ENCODE measurements at places on chromosomes 13 and 19.

GRCh38 chr19:38145623-38146022, 78.4 kb downstream of the DPF1 start:
- no peak for DNase-seq

DNA sequence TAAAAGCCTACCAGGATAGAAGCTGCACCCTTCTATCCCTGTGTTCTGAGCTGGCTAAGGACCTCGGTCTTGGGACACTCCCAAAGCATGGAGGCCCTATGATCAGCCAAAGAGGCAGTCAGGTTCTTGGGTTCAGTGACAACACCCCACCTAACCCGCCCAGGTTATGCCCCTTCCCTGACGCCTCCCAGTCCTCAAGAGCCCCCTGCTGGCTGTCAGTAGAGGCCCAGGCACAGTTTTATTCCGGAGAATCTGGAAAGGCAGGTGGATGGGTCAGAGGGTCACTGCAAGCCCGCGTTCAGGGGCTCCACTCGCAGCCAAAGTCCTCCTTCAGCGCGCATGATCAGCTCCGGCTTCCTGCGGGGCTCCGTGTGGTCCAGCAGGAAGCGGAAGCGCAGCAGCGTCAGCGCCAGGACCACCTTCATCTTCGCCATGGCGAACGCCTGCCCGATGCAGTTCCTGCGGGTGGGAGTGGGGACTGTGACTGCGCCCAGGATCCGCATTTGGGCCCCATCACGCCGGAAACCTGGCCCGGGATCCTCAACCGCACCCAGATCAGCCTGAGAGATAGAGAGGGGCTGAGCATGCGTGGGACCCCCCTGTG, 22.3 kb downstream of the OR10H3 start:
- no peak for DNase-seq

DNA sequence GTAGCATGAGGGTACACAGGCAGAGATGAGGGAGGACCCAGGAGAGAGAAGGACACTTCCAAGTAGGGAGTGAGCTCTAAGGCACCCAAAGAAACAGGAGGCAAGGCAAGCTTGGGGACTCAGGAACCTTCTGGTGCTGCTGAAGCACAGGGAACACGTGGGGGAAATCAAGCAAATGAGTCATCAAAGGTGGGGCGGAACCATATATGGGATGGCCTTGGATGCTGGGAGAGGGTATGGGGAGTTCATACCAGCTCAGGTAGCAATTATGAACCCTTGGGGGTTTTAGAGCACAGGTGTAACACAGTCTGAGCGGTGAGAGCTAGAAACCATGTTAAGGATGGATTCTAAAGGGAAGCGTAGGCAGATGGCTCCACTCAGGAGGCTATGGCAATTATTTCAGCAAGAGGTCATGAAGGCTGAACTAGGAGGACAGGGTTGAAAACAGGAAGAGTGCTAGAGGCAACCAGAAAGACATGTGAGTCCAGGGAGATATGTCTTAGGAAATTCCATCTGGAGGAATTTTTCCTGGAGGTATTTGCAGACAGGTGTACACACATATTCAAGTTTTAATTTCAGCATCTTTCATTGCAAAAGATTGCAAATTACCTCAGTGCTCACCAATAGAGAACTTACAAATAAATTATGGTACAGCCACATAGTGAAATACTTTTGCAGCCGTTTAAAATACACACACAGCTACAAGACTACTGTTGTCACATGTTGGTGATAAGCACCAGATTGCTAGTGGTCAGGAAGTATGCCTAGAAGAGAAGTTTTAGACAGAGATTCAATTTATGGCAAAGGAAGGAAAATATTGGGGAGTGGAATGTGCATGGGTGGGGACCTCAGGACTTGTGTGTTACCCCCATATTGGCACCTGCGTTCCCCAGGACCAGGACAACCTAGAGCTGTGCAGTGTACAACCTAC, 77.0 kb downstream of the STARD13 start:
- DNase-seq, result no peak

DNA sequence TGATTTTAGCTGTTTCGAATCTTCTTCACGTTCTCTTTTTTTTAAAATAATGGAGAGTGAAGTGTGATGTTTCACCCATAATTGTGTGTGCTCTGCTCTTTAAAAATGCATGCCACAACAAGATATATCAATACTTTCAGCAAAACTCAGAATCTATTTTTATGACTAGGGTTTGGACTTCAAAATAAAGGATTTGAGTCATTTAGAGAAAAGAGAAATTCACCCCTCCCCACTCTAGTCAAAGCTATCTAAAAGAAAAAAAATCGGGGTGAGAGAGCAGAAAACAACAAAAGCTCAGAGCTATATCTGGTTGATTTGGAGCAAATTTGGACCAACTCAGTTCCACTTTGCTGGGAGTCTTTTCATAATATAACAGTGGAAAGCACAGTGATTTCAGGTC, 244.5 kb downstream of the DNAJC15 start:
- no peak for DNase-seq

- peak; percentile 83 for DNase-seq
These were observed 43.9 kb downstream of the CERS4 start for GRCh38 chr19:8252922-8253589.

DNA sequence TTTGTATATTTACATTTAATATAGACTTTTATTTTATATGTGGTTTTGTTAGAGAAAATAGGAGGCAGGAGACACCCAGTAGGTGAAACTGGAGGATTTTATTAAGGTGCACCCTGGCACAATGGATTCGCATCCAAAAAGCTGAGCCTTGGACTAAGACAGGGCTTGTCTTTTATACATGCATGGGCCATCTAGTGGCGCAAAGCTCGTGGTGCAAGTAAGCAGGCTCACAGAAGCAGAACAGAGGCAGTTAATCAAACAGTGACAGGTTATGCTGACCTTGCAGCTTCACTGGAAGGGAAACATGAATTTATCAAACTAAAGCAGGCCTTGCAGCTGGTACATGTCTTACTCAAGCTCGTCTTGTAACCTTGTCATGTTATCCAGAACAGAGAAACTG, 58.8 kb upstream of the ZNF681 start:
- peak; percentile 58 for DNase-seq

DNA sequence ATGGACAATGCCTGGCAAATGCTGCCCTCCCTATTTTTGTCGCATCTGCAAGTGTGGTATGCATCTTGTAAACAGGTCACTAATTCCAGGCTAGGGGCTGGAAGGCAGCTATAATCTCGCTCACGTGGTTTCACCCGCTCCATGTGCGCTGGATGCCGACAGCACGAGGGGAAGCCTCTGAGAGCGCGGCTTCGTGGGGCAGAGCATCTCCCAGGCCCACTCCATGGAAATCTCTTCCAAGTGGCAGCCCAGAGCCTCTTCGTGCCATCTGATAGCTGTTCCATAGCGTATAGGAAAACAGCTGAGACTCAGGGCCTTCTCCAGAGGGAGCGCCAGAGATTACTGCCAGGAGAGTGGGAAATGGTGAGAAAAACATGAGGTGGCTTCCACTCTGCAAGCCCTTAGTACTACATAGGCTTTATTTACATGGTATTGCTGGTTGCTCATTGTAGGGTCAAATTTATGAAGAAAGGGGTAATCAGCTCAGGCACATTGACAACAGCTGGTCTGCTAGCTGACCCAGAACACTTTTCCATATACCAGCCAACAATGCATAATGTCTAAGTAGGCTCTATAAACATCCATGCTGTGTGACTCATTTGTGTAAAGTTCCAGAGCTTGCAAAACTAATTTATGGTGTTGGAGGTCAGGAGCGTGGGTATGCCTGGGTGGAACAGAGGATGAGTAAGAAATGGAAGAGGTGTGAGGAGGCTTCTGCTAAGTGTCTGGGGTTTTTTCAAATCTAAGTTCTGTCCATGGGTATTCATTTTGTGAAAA, 165.2 kb downstream of the SHISA2 start:
- no peak for DNase-seq

- no peak for DNase-seq
These were observed 1.9 kb upstream of the KLK15 start for GRCh38 chr19:50835103-50835784.

GRCh38 chr13:68719815-68720214, 1387.8 kb upstream of the ATXN8OS start:
- DNase-seq, result no peak

DNA sequence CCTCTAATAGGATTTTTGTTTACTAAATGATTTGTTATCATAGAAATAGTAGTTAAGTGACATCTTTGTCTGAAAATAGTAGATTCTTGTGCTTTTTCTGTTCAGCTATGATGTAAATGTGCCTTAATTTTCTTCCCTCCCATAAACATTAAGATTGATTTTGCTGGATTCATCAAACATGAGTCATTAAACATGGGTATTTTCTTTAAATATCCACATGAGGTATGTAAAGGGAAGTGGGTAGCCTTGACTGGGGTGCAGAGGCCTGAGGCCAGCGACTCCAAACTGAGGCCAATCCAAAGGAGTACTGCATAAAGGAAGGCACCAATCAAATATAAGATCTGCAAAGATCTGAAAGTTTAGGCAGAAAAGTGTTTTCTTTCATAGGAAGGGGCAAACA, 3.7 kb downstream of the ZNF136 start:
- no peak for DNase-seq

DNA sequence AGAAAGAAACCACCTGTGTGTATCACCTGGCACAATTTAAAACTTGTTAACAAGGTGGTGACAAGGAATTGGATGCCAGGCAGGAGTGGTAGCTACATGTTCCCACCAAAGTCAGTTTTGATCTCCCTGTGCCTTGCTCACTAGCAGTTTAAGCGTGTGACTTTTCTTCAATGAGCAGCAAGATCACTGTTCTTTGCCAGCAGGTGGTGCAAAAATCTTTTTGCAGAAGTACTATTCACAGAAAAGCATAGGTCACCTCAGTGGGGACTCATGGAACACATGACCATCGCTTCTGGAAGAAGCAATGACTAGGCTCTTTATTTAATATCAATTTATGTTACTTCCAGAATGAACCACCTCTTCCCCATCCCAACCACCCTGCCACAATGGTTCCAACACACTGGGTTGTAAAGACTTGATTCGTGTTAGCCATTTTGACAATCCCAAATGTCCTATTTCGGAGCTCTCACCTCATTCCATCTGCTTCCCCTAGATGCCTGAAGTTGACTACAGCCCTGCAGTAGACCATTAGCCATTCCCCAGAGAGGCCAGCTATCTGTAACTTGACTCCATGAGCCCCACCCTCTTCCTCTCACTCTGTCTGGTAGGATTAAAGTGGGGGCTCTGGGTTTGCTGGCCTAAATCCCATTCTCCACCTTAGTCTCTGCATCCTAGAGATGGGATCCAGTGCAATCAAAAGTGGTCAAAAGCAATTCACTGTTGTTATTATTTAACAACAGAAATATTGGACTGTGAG, 59.1 kb upstream of the TNFRSF19 start:
- no peak for DNase-seq

DNA sequence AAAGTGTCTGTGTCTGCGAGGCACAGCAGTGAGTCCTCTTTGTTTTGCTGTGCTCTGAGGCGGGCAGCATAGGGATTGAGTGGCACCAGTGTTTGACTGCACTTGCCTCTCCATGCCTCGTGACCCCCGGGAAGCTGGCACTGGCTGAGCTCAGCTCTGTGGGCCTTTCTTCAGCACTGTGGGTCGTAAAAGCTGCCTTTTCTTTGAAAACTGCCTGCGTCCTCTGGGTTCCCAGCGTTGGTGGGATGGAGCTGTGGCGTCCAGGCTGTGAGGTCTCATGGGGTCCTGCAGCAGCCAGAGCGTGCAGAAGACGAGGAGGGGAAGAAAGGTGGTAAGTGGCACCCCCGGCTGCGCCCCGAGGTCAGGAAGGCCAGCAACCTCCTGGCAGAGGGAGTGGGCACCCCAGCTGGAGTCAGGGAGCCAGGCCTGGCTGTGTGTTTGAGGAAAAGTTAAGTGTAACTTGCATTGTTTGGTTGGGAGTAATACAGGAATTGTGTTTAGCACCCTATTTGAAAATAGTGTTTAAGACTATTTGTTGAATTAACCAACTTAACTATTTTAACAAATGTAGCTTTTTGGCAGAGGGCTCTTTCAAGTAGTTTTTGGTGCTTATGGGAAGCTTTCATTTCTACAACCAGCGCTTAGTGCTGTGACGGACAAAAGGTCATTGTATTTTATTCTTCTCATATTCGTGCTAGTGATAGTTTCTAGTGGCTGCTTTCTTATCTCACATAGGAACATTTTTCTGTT, 79.3 kb upstream of the TEX29 start:
- DNase-seq, result no peak

DNA sequence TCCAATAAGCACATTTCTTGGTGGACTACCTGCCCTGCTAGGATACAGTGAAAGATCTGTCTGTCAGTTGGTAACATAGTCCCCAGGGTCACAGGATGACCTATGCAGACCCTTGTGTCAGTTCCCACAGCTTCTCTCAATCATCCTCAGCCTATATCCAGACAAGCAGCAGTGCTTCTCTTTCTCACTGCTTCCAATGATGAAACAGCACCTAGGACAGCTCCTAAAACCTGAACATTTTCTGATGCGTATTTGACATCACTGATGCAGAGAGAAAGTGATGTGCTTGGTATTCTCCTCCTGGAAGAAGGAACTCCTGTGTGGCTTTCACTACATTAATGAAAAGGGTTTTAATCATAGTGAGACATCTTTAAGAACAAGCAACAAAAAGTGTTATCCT, 43.7 kb downstream of the ZNF557 start:
- DNase-seq, result no peak

GRCh38 chr13:71663431-71663830, 203.6 kb downstream of the DACH1 start:
- DNase-seq, result no peak

DNA sequence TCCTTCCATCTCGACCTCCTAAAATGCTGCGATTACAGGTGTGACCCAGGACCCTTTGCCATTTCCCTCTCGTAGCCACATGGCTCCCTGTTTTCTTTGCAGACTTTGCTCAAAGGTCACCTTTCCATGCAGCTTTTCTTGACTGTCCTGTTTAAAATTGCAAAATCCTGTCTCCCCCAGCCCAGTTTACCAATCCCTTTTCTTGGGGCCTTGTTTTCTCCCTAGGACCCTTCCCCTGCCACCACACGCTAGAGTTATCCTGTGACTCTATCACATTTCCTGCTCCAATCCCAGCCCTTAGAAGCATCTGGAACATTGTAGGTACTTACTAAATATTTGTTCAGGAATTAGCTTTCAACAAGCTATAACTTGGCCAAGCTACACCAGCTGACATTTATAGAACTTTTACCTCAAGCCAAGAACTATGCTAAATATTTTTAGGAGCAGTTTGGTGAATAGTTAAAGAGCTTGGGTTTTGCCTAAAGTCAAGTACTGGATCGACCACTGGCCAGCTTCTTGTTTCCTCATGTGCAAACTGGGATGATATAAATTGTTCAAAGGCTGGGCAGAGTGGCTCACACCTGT, 9.1 kb upstream of the SERTAD3 start:
- DNase-seq, result no peak

GRCh38 chr19:57830071-57830602, at the start of gene ZNF587B:
TSS of gene ZNF587B (plus strand) at chr19:57830299. CDS start at chr19:57830529, 230 bp downstream.
- peak; percentile 51 for DNase-seq

- peak; percentile 71 for DNase-seq
These were observed at the start of gene ARHGEF18 for GRCh38 chr19:7348587-7349230. TSS of gene ARHGEF18 (plus strand) at chr19:7348937. CDS start at chr19:7362891, 13,954 bp downstream.

DNA sequence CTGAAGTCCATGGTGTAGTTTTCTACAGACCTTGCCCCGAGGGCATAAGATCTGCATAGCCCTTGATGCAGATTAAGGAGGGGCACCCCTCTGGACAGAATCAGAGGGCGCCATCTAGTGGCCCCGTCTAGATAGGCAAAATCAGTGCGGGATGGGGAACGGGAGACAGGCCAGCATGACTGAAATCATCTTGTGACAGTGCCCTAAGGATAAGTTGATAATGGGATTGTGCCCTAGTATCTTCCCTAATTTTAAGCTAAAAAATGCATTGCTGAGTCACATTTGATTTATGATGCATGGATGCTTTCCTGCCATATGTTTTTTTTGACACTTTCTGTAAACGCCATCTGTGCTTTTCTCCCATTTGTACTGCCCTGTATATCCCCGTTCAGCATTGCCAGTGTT, 19.0 kb upstream of the GPI start:
- DNase-seq, result peak; percentile 73

All from CD4-positive, alpha-beta T cell treated with Interleukin-21 for 1 hour (primary cell).